ENCODE measurements at places on chromosomes 16 and 17. TPM values are rescaled to one million over a fixed set of nuclear protein-coding genes. Genes with fewer than 3 reads are reported as not detected.

DNA sequence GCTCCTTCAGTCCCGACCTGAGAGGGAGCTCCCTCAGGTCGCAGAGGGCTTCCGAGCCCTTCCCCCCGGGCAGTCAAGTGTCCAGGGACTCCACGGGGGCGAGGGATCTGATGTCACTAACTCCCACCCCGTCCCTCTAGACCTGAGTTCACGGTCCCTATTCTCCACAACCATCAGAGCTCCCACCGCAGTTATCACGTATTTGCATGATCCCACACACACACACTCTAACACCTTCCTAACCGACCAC, 3.7 kb upstream of the PER1 start:
- DNase-seq, result no peak

DNA sequence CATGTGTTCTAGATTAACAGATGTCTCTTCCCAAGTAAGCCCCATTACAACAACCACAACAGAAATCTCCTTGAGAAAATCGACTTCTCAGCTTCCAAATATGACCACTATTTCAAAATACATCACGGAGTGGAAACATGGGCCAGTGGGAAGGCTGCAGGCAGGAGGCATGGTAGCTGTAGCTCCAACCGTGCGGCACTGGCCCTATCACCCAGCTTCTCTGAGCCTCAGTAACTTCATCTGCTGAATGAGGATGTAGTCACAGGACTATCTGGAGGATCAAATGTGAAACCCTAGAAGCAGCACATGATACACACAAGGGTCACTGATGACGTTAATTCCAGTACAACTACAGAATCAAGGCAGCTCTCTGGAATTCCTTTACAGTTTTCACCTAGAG, 112.2 kb downstream of the VPS53 start:
- DNase-seq, result no peak

TERB1 gene
- total RNA-seq, result not detected

- DNase-seq, result no peak
These were observed 21.1 kb downstream of the SMYD4 start for GRCh38 chr17:1808644-1809043.

SPIRE2 gene
- total RNA-seq, result 21.1 TPM

CHP2 gene
- 4.7 TPM for total RNA-seq
